Stimulated activated CD8-positive, alpha-beta memory T cell treated with anti-CD3 and anti-CD28 coated beads, Interleukin-7, amount 100 ng/mL, for 1 hour (primary cell): ENCODE measurements at places on chromosomes 16 and 17.
A peak's percentile ranks its signal among the peaks of the same experiment; 100 is the strongest.

DNA sequence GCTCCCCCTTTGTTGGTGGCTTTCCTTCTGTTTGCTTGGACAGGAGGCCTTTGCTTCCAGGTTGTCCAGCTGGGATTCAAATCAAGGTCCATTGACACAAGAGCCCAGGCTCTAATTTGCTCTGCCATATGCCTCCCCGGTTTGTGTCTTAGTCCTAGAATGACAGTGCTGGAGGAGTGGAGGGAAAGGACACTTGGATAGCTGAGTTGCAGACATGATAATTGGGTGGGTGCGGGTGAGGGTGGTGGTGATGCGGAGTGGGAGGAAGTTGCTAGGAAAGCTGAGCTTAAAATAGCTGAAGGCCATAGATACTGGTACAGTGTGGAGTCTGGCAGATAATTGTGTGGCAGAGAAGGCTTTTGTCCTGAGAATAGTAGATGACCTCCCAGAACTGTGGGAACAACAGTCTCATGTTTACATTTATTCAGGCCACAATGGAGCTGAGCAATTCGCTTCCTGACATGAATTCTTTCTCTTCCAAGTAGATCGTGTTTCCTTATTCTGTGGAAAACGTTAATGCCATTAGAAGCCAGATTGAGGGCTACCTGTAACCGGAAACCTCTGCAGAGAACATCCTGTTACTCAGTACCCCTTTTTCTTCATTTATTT lies 23.8 kb downstream of the SEC14L1 start:
- DNase-seq: no peak

DNA sequence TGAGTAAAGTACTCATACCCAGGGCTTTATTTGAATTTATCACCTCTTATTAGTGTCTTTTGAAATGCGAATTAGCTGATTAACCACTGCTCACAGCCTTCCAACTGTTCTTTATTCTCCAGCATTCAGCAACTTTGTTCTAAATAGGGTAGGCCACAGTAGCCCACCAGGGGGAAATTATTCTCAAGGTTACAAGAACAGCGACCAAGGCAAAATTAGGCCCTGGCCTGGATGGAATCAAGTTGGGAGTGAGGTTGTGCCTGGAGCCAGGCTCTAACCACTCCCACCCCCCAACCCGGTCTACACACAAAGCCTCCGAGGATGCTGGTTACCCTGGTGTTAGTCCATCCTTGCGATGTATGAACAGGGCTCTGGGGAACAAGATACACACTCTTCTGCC lies 245.5 kb downstream of the STX8 start:
- DNase-seq: no peak

DNA sequence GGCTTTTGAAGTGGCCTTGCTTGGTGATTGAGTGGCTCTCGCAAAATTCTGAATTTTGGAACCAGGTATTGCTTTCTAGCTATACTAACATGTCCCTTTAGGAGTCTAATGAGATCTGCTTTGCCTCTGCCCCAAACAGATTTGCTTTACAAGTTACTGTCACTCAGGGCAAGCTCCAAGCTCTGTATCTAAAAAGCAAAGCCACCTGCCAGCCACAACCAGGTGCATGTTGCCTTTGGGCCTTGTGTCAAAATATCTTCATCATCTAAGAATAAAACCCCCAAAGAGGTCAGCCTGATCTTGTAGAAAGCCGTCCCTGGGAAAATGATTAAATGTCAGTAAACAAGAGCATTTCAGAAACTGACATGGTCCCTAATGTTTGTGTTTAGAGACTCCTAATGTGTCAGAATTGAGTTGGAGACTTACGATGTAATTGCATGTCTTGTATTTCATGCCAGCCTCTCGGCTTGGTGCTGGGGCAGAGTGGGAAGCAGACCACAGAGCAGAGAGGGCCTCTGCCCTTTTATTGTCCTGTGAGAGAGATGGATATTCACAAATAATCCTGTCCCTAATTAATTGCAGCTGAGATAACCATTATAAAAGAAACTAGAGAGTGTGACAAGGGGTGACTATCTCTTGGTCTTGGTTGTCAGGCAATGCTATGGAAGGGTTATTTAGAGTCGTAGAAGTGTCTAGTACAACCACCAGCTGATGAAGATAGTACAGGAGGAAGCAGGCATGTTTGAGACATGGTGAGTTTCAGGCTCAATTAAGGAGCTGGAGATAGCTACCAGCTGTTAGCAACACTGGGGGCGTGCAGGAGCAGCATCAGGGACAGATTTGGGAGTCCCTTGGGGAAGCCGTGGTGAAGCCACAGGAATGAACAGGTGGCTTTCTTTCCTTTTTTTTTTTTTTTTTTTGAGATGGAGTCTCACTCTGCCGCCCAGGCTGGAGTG lies 90.7 kb downstream of the PITPNC1 start:
- DNase-seq: no peak

DNA sequence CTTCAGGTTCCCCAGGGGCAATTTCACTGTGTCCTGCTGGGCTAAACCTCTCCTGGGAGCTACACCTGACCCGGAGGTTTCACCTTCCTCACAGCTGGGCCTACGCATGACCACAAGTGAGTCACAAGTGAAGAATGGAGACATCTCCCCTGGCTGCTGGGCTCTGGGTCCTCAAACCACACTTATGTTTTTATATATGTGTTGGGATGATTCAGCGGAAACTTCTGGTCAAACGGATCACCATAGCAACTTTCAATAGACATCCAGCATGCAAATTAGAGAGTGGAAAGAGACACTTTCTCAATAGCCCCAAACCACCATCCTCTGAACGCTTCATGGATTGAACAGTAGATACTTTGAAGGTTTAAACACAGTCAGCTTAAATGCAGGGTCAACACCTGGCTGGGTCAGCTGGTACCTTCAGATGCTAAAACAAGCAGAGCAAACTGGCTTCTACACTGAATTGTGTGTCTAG lies 28.0 kb upstream of the MAF start:
- peak; percentile 5 for DNase-seq

GRCh38 chr17:73749337-73749823 lies 105.1 kb upstream of the SDK2 start:
- no peak for DNase-seq

DNA sequence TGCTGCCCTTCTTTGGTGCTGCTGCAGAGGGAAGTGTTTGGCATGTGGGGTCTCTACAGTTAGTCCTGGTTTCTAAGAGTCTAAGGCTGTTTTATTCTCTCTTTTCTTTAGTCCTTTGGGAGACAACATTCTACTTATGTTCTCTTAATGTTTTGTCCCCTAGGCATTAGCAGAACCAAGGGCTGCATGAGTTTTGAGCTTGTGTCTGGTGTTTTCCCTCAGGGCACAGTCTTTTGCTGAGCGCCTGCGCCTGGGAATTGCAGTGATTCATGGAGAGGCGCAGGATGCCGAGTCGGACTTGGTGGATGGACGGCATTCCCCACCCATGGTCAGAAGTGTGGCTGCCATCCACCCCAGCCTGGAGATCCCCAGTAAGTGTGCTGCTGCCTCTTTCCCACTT lies 41.1 kb upstream of the SLC5A10 start:
- DNase-seq: no peak

DNA sequence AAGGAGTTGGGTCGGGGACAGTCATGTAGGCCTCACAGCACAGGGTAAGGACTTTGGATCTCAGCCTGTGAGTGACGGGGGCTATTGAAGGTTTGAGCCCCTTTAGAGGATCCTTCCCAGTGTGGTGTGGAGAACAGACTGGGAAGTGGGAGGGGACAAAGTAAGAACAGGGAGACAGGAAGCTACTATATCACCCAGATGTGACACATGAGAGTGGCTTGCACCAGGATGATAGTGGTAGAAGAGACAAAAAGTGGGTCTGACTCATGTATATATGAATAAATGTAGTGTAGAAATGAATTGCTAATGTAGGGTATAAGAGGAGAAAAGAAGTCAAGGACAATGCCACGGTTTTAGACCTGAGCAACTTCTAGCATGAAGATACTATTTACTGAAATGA lies 4.5 kb downstream of the NUP93 start:
- DNase-seq: no peak

DNA sequence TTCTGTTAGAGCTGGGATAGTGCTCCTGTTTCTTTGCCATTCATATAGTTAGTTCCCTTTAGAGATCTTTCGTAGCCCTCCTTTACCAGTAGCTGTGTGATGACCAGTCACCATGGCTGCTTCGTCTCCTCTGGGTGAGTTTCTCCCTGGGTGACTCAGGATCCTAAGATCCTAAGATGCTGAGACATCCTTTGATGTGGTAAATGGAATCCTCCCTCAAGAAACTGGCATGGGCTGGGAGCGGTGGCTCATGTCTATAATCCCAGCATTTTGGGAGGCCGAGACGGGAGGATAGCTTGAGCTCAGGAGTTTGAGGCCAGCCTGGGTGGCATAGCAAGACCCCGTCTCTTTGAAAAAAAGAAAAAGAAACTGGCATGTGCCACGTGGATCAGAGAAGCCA lies 5.9 kb downstream of the PHAF1 start:
- DNase-seq: no peak

DNA sequence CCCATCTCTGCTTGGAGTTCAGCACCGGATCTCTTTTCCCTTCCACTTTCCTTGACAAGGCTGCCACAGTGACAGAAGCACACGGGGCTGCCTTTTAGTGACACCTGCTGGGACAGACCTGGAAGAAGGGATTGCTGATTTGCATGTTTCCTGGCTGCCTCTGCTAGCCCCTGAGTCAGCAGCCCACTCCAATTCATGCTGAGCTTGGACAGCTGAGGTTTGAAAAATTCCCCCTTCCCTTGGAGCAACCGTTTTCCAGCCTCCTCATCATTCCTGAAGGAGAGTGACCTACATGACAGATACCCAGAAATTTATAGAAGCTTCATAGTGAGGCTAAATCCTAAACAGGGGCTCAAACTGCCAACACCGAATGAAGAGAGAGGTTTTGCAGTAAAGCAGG lies 18.8 kb upstream of the RBL2 start:
- DNase-seq: no peak
